ENCODE measurements at places on chromosomes 13 and 19.

DNA sequence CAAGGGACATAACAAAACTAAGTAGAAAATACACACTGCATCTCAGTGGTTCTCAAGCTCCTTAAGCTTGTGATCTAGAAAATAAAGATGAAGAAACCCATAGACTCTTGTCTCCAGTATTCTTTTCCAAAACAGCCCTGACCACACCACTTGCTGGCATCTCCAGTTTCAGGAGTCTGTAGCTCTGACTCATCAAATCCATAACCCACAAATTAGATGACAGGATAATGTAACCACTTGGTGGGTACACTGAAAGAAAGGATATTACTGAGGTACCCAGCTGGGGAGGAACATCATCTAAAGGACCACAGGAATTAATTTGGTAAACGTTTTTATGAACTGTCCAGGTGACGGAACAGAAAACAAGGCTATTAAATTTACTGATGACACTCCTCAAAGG lies 214.7 kb downstream of the VWA8 start:
- DNase-seq, result no peak

DNA sequence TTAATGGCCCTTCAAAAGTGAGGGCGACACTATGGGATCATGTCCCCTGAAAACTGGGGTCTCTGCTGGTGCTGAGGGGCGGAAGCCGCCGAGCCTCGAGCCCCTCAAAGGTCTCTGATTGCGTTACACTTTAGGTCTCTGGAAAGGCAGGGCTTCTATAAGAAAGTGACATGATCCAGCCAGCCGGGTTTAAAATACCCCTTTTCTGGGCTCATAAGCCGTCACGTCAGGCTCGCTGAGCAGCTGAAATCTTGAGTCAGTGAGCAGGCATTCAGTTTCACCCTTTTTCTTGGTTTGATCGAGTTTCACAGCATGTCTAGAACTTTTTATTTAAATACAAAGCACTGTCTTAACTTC lies 600 bp upstream of the HMGB1 start:
- no peak for DNase-seq

GRCh38 chr13:109727251-109727650 lies 59.1 kb downstream of the IRS2 start:
- no peak for DNase-seq

- no peak for DNase-seq
Observed at GRCh38 chr19:31072451-31072850, 276.8 kb downstream of the TSHZ3 start.

DNA sequence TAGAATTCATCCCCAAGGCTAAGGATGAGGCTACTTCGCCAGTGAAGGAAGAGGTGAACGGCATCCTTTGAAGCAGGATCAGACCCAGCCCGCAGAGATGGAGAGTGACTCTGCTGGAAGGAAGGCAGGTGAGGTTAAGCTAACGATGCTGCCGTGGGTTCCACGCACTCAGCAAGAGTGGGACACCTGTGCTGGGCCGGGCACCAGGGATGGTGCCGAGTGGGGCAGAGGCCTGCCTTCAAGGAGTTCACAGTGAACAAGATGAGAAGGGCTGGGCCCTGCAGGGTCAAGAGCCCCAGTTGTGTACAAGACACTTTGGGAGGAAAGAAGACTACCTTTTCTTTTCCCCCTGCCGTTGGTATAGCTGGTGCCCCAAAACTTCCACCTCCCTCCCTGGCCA lies 606.6 kb downstream of the LIG4 start:
- DNase-seq, result no peak

DNA sequence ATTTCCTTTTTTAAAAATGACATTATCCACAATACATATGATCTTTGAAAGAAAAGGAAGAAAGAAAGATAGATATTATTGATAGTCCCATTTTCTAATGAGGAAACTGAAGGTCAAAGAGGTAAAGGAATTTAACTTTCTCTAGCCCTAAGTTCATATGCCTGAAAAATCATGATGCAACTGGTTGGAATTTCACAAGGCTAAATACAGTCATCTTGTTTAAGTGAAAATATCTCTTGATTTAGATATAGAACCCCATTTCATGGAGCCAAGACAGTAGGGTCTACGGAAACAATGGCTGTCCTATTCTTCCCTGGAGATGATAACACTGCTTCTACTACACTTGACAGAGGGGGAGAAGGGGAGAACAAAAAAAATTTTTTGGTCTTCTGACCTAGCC lies 366.2 kb downstream of the DNAJC15 start:
- DNase-seq, result no peak

GRCh38 chr19:44903216-44903601 lies 2.4 kb upstream of the APOE start:
- DNase-seq, result no peak

DNA sequence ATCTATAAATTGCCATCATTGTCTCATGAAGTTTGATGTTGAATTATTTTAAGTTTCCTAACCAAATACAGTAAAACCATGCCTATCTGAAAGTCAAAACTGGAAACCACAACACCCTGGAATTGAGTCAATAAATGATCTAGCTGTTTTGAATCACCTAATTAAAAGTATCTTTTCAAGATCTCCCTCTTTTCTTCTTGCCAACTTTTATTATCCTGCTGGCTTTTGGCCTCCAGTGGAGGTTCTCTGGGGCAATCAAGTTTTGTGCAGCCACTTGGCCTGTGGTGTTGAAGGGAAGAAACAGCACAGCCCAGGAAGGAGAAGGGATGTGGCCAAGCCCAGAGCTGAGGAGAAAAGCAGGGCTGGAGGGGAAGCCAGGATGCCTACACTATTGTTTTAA lies 255.4 kb downstream of the COG6 start:
- DNase-seq, result peak; percentile 2
